ENCODE measurements at places on chromosomes 4 and X.

DNA sequence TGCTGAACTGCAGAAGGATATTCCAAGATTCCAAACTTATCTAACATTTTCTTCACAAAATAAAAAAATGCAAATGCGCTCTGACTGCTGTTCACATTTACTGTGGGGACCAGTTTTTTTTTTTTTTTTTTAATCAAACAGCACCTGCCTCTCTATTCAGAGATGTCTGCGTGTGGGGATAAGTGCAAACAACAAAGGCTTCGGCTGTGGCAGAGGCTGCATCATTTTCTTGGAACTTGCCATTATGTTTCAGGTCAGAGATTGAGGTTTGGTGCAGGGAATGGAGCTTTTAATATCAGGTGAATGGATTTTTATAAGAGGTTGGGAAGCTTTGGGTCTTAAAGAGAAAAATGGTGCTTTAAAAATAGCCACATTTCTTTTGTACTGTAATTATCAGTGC lies 78.2 kb upstream of the TET2 start:
- DNase-seq = no peak

GRCh38 chr4:129364747-129365452 lies 268.9 kb downstream of the C4orf33 start:
- no peak for DNase-seq

DNA sequence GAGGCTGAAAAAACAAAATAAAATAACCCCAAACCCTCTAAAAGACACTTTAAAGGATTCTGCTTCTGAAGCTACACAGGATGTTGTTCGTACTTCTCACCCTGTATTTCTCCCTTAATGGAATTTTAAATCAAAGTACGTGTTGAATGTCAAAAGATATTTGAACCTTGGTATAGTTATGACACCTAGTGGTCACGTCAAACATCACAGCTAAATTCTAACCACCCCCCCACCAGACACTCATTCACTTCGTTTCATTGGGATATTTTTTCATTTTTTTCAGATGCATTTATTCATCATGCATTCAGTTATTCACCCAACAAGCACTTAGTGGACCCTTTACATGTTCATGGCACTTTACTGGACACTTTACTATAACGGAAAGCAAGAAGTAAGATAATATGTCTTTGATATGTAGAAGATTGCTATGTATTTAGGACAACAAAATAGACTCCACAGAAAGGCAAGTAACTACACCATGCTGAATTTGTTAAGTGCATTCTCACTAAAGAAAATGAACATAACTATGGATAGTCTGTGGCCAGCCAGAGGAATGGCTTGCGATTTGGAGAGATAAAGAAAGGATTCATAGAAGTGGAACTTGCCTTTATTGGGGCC lies 62.5 kb upstream of the GPR174 start:
- DNase-seq = no peak

- DNase-seq = no peak
Observed at GRCh38 chr4:68569466-68570121, 6.5 kb downstream of the UGT2B17 start.

GRCh38 chrX:9905288-9905687 lies 61.9 kb upstream of the CLDN34 start:
- DNase-seq = no peak

GRCh38 chr4:159012381-159012780 lies 90.5 kb upstream of the RAPGEF2 start:
- DNase-seq = no peak

GRCh38 chr4:55098456-55099204 lies 26.8 kb downstream of the KDR start:
- no peak for DNase-seq

- no peak for DNase-seq
Observed at GRCh38 chrX:121050781-121051180, 3.4 kb downstream of the GLUD2 start.

DNA sequence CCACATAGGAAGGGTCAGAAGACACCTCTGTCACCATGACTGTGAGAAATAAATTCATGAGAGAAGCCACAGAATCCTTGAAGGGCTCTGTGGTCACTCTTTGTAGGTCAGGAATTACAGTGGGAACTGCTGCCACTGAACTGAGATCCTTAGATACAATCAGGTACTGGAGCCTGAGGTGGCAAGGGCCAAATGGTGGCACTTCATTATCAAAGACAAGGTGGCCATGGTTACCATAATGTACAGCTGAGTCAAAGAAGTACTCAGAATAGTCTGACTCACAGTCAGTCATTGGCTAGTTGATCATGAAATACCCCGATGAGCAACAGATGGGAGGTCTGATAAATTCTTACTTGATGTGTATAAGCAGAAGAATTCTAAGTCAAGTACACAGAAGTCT lies 131.9 kb downstream of the RTL3 start:
- no peak for DNase-seq

DNA sequence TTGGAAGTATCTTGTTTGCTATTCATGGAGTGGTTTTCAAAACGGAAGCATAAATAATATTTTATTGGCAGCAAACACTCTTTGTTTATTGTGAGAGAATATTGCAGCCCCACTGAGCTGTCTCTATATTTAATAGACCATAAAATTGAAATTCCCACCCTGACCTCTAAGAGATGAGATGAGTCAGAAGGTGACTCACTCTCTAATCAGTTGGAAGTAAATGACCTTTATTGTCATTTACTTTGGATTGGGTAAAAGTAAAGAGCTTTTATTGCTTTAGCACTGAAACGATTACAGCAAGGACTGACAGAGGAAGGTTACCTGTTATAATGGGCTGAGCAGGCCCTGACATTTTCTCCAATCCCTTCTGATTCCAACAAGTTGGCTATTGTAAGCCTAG lies 55.0 kb downstream of the SYTL5 start:
- DNase-seq = no peak

DNA sequence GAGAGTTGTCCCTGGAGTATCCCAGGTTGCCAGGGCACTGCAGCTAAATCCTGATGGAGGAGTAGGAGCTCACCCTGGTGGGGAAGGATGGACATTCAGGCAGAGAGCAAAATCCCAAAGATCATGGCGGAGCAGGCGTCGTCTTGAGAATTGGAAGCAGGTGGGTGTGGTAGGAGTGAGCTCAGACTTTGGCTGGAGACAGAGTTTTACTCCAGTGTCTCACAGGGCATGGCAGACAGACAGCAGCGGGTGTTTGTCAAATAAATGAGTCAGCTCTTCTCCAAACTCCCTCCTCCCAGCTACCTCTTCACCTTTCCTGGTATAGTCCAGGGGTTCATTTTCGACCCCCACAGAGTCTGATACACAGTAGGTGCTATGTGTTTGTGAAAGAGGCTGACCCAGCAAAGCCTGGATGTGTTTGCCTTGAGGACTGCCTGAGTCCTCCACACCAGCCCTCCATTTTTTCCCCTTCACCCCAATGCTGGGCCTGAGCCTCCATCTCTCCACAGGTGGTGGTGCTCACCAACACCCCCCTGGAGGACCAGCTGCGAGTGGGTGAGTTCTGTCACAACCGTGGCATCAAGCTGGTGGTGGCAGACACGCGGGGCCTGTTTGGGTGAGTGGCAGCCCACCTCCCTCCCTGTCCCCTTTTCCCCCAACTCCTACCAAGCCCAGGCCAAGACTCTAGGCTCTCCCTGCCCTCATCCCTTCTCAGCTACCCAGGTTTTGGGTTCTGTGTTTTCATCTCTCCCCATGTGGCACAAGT lies 6.9 kb downstream of the UBA1 start:
- no peak for DNase-seq

- no peak for DNase-seq
Observed at GRCh38 chr4:4532371-4533154, 9.3 kb downstream of the STX18 start.

DNA sequence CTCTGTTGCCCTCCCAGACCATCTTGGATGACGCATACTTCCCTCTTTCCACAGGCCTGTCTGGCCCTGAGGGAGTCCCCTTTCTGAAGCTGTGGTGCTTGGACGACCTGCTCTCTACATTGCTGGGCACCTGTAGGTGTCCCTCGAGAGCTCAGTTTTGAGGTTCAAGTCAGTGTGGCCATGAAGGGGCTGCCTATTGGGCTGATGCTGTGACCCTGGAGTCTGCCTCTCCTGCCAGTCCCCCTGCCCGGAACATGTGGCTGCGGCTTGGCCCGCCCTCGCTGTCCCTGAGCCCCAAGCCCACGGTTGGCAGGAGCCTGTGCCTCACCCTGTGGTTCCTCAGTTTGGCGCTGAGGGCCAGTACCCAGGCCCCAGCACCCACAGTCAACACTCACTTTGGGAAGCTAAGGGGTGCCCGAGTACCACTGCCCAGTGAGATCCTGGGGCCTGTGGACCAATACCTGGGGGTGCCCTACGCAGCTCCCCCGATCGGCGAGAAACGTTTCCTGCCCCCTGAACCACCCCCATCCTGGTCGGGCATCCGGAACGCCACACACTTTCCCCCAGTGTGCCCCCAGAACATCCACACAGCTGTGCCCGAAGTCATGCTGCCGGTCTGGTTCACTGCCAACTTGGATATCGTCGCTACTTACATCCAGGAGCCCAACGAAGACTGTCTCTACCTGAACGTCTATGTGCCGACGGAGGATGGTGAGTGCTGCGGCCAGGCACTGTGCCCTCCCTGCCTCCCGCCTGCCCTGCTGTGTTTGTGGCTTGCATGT lies 3.0 kb downstream of the NLGN3 start:
- DNase-seq = no peak

- DNase-seq = no peak
Observed at GRCh38 chrX:9341291-9342201, 123.3 kb upstream of the TBL1X start.

DNA sequence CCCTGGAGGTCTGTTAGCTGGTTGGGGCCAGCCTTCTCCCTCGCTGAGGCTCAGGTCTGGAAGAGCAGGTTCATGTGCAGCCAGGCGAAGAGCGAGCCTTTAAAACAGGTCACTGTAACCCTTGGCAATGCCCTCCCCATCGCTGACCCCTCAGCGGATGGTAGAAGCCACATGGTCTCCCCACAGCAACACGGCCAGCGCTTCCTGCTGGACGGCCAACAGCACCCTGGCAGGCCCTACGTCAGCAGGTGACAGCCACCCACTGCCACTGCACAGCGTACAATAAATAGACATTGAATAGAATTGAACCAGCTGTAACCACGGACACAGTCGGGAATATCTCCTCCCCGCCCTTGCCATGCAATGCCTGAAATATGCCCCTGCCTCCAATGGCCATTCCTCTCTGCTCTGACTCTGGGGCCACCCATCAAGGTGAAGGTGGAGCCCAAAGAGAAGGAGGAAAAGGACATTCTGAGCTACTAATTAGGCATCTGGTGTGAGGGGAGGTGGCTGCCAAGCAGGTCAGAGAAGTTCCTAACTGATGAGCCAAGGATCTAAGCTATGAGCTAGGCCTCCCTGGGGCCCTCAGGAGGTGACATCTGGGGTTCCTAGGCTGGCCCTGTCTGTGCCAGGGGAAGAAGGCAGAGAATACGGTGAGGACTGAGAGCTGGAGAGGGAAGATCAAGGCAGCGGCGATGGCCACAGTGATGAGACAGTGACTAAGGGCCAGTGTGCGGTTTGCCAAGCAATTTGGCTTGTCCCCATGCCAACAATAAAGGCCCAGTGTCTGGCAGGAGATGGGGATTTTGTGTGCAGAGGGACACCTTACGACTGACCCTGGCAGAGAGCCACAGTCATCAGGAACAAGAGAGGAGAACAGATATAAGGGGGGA lies 202.3 kb downstream of the BCOR start:
- no peak for DNase-seq

GRCh38 chr4:81471298-81471587 lies 464 bp downstream of the RASGEF1B start:
- DNase-seq = no peak

DNA sequence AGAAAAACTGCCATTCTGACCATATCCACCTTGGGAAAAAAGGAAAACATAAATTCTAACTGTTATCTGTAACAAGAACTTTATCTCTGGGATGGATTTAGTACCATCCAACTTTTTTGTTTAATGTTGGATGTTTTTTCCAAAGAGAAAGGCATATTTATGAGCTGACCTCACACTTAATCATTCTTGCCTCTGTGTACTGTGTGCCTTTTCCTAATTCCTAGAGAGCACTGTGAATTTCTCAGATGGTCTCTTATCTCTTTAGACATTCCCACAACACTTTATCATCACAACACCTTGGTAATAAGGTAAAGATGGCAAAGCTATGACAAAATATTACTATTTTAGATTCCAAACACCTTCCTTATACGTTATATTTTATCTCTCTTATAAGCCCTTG lies 126.2 kb downstream of the COL4A6 start:
- no peak for DNase-seq

- DNase-seq = no peak
Observed at GRCh38 chrX:76453737-76454406, 26.4 kb downstream of the MAGEE1 start.

DNA sequence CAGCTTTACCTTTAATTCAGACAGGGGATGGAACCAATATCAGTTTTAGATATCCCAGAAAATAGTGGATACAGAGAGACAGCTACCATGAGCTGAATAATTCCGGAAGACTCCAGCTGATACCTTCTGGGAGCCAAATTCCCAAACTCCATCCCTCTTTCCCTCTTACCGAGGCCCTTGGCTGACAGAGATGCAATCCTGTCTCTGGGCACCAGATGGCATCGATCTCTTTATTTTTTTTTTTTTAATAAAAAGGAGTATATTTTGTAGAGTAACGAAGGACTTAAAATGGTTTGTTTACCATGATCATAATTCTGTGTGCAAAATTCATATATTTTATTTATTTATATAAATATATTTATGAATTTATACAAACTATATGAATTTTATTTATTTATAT lies 31.0 kb downstream of the RAB40A start:
- DNase-seq = no peak

DNA sequence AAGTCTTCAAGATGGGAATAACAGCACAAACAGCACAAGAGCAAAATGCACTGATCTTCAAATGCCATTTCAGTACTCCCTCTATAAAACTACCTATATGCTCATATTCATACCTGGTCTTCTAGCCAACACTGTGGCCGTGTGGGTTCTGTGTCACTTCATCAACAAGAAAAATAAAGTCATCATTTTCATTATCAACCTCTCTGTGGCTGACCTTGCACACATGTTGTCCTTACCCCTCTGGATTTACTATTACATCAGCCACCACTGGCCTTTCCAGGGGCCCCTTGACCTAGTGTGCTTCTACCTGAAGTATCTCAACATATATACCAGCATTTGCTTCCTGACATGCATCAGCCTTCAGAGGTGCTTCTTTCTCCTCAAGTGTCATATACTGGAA lies 59.6 kb upstream of the GPR174 start:
- no peak for DNase-seq

DNA sequence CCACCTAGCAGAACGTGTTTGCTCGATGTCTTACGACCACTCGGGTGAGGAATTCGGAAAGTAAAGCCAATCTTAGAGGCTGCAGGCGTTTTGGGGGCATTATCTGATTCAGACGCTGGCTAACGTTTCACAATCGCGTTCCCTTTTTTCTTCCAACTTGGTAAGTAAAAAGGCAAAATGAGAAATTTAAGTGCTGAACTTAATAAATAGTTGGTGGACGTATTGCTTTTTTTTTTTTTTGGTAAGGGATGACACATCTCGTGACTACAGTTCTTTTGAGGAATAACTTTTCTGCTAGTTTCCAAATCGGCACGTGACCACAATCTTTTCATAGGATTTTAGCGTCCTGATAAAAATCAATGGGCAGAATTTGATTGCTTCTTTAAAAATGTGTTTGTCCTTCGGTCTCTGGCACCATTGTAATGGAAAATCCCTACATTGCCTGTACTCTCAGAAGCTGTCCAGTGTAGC lies 848 bp downstream of the RAB9A start:
- no peak for DNase-seq

Measured in activated CD8-positive, alpha-beta memory T cell treated with anti-CD3 and anti-CD28 coated beads for 48 hours (primary cell).